Stimulated activated CD4-positive, alpha-beta T cell treated with anti-CD3 and anti-CD28 coated beads, TNF-alpha, amount 100 ng/mL, for 4 hours (primary cell): ENCODE measurements at places on chromosomes 3 and 15.

DNA sequence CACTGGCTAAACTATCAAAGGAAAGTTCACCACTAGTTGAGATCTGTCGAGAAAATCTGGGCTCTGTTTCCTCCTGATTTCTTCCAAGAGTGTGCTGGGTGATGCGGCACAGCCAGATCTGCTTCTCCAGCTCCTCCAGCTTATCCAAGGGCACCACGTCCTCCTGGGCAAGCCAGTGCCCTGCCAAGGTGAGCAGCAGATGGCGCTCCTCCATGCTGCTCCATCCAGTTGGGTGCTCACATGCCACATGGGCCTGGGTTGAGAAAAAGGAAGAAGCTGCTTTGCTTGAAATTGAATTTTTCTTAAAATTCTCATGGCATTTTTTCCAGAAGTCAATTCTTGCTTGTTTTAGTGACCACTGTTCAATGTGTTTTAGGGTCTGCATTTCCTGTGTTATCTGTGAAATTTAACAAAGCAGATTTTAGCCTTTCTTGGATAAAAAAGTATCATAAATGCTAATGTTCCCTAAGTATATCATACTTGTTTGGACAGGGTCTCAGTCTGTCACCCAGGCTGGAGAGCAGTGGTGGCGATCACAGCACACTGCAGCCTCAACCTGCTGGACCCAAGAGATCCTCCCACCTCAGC is 47.3 kb downstream of the EIF3J start:
- peak; percentile 42 for DNase-seq

GRCh38 chr3:132399054-132399929 is 18.0 kb upstream of the DNAJC13 start:
- no peak for DNase-seq

- no peak for DNase-seq
Observed at GRCh38 chr3:27905625-27906024, 183.5 kb upstream of the EOMES start.

GRCh38 chr15:57422113-57422754 is 45.9 kb downstream of the CGNL1 start:
- DNase-seq, result no peak

DNA sequence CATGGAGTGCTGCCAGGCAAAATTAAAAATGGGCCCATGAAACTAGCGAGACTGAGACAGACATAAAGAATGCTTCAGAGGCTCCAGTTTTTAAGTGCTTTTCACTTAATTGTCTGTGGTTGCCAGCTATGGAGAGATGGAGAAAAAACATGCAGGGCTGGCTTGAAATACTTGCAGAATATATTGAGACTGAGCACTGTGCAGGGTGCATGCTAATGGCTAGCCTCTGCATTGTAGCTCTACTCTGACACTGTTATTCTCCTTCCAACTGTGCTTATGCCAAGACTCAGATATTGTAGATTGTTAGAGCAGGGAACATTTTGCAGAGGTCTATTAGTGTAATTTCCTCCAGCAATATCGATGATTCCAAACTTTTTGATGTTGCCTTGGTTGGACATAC is 735.0 kb downstream of the PDCD6IP start:
- no peak for DNase-seq

- DNase-seq, result no peak
Observed at GRCh38 chr15:39132954-39133600, 447.8 kb upstream of the THBS1 start.

DNA sequence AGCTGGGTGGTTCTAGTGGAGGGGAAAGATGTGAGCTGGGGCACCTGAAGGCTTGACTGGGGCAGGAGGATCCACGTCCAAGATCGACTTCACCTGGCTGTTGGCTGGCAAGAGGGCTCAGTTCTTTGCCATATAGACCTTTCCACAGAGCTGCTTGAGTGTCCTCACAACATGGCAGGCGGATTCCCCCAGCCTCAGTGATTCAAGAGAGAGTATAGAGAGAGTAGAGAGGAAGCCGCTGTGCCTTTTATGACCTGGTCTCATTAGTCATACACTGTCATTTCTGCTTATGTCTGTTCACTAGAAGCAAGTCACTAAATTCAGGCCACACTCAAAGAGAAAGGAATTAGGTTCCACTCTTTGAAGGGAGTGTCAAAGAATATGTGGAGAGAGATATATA is 101.6 kb downstream of the APBA2 start:
- no peak for DNase-seq

DNA sequence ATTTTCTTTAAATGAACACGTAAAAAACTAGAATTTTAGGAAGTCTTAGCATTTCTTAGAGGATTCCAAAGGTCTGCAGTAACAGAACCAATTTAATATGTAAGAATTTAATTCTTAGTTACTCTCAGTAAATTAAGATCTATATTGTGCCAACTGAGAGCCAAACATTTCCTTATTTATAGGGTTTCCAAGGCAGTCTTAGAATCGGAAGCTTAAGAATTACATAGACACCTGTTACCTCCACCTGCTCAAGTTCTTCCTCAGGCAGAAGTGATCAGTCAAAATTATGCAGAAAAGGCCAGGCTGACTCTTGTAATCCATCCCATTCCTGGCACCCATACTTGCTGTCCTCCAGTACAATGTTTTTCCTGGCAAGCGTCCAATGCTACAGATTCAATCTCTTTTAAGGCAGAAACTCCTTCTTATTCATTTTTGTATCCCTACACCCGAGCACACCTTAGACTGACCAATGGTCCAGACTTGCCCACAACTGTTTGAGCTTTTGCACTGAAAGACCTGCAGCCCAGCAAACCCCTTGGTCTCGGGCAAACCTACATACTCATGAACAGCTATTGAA is 64.3 kb downstream of the NCEH1 start:
- DNase-seq, result no peak

GRCh38 chr3:46135475-46135874 is 72.6 kb downstream of the CCR1 start:
- no peak for DNase-seq

- DNase-seq, result no peak
Observed at GRCh38 chr15:31145271-31145911, 43.9 kb upstream of the TRPM1 start.

GRCh38 chr3:24110051-24110450 is 165.0 kb downstream of the NR1D2 start:
- DNase-seq, result no peak

DNA sequence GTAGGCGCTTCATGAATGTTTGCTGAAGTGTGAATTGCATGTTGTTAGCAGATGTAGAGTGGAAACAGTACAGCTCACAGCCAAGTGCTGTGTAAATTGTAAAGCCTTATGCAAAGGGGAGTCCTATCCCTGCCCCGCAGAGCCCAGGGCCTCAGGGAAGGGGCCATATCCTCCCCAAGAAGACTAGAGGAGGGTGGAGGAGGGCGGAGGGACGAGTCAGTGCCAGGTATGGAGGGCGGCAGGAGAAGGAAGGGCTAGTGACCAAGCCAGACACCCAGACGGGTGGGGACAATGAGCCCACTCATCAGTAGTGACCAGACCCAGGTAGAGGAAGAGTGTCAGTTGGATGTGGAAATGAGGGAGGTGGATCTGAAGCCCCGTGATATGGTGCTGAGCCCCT is 45.2 kb downstream of the ZNF710 start:
- no peak for DNase-seq
